ENCODE measurements at places on chromosomes 5 and 9.

DNA sequence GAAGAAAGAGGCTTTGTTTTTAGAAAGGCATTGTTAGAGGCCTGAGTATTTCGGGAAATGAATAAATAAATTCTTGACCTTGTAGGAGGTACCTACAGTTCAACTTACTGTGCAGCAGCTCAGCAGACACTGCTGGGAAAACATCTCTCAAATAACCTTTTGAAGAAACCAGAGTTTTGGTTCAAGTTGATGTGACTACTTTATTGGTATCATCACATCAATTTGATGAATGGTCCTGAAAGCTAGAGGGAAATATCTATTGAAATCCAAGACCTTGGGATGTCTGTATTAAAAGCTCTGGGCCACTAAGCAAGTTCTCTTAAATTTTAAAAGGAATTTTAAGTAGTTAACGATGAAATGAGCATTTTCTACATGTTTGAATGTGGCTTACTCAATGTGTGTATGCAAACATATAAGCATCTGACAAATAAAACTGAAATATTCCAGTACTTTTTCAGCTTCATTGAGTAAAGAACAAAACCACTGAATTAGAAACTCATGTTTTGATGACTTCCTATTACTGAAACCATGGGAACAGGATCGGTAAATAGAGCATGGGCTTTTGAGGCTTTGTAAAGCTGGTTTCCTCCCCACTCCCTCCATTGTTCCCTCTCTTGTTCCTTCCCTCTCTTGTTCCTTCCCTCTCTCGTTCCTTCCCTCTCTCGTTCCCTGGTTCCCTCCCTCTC is 36.7 kb downstream of the SLC27A6 start:
- no peak for DNase-seq

DNA sequence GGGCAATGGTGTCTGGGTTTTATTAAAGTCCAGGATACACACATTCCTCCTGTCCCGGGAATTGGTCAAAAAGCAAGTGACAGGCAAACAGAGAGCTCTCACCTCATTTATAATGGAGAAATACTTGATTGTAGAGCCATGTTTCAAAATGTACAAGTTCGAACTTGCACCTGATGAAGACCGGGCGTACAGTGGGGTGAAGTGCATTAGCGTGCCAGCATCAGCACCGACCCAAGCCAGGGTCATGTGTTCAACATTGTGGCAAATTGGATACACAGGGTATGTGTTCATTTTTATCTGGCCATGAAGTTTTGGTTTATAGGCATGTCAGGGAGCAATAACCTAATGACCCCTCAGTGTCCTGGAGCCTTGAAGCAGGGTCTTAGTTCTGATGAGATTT is 472.5 kb downstream of the IRX1 start:
- DNase-seq: no peak

GRCh38 chr5:5575461-5575860 is 153.0 kb downstream of the ICE1 start:
- no peak for DNase-seq

DNA sequence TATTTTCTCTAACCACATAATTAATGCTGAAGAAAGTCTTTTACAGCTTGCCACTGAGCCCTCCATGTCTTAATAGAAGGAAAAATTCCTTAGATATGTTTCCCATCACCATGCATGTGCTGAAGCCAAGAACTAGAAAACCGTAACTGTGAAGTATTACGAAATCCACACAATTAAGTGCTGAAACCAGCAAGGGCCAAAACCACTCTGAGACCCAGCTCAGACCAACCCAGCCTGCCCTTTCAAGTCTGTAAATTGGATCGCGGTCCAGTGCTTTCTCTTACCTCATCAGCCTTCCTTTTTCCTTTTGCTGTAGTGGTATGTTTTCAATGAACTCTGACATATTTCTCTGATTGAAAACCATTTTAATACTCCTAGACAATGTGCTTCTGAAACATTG is 26.3 kb downstream of the SEMA5A start:
- no peak for DNase-seq

GRCh38 chr5:106172681-106173532 is 1497.8 kb downstream of the EFNA5 start:
- no peak for DNase-seq

DNA sequence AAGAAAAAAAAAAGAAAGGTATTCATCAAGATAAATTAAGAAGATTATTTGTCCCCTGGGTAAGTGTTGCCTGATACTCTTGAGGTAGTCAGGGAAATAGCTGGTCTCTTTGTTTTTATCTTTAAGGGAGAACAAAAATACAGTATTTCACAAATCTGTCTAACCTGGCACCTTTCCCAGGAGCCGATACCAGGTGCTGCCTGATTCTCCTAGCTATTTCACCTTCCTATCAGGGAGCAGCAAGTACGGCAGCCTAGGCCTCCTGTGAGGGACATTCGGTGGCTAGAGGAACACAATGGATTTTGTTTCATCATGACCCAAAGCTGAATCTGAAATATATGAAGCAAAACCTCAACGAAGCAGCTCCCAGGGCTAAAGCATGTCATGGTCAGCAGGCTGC is 86.0 kb downstream of the TARS1 start:
- DNase-seq: no peak

- no peak for DNase-seq
Observed at GRCh38 chr9:121593066-121593465, 58.4 kb upstream of the DAB2IP start.

- no peak for DNase-seq
Observed at GRCh38 chr5:116038817-116039216, 6.5 kb downstream of the ARL14EPL start.

GRCh38 chr5:134411546-134412266 is at the start of gene CDKN2AIPNL:
CDKN2AIPNL (minus strand) TSS chr5:134411881; CDS start chr5:134411854, 27 bp downstream.
- peak; percentile 75 for DNase-seq

GRCh38 chr9:22228542-22228941 is 218.1 kb upstream of the DMRTA1 start:
- no peak for DNase-seq
